ENCODE measurements at places on chromosomes 4 and X.
A peak's percentile ranks its signal among the peaks of the same experiment; 100 is the strongest.

GRCh38 chr4:15488658-15489470 lies 19.2 kb downstream of the CC2D2A start:
- no peak for DNase-seq

DNA sequence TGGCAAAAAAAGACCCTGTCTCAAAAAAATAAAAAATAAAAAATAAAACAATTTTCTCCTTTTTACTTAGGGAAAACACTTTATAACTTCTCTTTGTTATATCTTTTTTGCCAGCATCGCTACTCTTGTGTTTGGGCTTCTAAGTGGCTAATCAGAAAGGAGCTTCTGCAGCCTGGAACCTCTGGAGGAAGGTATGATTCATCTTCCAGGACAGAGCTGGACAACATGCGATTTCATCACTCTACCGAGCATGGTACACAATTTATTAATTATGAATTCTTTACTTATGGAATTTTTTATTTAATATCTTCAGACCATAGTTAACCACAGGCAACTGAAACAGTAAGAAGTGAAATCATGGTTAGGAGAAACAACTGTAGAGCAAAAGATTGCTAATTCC lies 1254.3 kb upstream of the AGA start:
- no peak for DNase-seq

GRCh38 chr4:185645403-185645802 lies 110.1 kb upstream of the PDLIM3 start:
- DNase-seq = no peak

- DNase-seq = no peak
Observed at GRCh38 chr4:3838437-3839380, 72.5 kb downstream of the ADRA2C start.

GRCh38 chrX:24081661-24082154 lies 27.0 kb downstream of the EIF2S3 start:
- DNase-seq = peak; percentile 40

GRCh38 chr4:80841587-80842281 lies 188.8 kb upstream of the BMP3 start:
- no peak for DNase-seq

- no peak for DNase-seq
Observed at GRCh38 chrX:31331928-31332327, 260.1 kb upstream of the FTHL17 start.

DNA sequence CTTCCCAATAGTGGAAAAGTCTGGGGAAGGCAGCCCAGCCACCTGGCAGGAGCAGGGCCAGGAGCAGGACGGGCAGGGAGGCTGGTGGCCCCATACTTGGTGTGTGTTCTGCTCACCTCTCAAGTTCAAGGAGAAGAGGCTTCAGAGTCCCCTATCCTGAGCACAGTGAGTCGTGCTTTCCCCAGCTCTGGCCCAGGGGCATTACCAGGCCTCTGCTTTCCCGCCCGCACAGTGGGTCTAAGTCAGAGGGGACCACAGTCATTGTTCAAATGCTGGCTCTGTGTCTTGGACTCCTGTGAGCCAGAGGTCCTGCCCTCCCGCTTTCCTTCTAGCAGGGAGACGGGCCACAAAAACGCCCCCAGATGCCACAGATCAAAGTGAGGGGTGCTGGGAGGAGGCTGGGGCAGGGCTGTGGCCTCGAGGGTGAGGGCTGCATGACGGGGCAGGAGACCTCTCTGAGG lies 27.6 kb downstream of the HTRA3 start:
- DNase-seq = no peak

- DNase-seq = no peak
Observed at GRCh38 chr4:2186133-2186864, 55.6 kb downstream of the HAUS3 start.

DNA sequence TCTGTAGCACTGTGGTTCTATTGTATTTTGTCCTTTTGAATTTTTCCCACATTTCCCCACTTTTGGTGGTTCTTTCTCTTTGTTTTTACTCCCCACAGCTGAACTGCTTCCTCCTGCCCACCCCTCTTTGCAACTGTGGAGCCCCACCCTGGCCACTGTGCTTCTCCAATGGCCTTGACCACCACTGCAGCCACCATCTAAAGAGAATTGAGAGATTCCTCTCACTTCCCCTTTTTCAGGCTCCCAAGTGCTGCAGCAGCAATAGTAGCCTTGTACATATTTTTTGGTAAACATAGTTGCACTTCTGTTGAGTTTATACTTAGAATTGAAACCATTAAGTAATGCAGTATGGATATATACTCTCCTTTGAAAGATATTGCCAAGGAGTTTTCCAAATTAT lies 51.3 kb upstream of the FRMPD3 start:
- DNase-seq = no peak

DNA sequence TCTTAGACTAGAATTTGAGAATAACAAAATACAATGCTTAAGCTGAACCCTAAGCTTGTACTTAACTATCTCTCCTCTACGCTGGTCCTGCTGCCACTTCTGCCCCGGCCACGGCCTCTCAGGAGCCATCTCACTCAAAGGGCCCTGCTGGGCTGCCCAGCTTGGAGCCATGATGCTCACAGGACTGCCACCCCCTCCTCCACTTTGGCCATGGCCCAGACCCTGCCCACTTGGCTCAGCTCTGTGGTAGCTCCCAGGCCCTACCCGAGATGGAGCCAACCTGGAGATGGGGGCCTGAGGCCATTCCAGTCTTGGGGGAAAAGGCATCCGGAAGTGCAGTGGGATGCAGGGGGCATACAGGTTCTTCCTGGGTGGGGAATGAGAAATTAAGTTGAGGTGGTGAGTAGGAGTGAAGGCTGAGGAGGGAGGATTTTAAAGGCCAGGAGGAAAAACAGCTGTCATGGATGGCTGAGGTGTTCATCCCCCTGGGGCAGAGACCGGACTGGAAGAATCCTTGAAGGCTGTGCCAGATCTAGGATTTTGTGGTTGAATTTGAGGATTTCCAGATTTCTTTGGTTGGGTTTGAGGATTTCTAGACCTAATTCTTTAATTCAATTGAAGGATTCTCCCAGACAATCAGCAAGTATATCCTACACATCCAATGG lies 824 bp downstream of the SASH3 start:
- DNase-seq = no peak

DNA sequence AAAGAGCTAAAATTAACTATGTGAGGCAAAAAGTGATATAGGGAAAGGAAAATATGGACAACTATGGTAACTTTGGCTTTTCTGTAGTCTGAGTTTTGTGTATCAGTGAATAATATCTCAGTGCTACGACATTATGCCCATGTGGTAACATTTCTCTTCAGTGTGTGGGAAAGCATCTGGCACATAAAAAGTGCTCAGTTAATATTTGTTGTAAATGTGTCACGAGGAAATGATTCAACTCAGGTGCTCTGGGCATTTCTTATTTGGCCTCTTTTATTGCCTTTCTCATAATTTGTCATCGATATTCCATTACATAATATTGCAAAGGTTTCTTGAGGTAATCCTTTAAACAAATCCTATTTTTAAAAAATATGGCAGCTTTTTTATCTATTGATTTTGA lies 17.6 kb downstream of the OFD1 start:
- DNase-seq = no peak

DNA sequence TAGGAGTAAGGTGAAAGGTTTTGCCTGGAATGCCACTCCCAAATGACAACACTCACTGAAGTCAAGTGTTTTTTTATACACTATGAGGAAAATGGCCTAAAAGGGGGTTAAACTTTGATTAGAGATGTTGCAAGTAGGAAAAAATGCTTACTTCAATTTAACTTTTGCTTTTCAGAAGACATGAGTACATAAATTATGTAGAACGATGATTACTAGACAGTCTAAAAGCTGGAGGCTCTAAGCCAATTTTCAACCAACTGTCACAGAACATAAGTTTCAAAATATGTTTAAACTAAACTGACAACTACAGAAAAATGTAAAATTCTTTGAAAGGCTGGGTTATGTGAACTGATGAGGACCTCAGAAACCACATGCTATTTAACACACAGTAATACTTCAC lies 83.4 kb downstream of the SHISA3 start:
- no peak for DNase-seq

DNA sequence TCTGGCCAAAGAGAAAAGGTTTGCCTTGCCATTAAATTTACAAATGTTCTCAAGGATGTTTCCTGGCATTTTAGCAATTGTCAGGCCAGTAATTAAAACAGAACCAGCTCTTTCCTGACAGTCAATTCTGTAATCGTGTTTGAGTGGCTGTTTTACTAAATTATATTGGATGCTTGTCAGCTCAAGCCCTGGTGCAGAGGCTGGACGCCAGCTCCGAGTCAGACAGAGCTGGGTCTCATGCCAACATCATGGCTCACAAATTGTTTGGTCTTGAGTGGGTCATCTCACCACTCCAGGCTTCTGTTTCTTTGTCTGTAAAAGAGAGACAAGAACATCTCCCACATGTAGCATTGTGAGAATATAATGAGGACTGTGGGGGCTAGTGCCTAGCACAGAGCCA lies 190.3 kb upstream of the PSAPL1 start:
- no peak for DNase-seq

DNA sequence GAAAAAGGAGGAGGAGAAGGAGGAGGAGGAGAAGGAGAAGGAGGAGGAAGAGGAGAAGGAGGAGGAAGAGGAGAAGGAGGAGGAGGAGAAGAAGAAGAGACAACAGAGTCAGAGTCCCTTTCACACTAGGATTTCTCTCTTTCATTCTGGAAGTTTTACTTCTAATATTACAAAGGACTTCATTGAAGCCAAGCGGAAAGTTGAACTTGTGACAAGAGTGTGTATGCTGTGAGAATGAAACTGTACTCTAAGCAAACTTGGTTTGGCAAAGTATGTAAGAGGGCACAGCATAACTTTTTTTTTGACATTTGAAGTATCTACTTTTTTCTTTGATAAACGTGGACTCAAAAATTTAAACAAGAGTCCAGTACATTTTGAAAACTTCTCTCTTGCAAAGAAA lies 48.0 kb downstream of the CXCL8 start:
- DNase-seq = no peak

GRCh38 chr4:59341506-59341905 lies 1858.6 kb upstream of the ADGRL3 start:
- DNase-seq = no peak

GRCh38 chrX:153981771-153982533 lies 9.4 kb downstream of the TMEM187 start:
- DNase-seq = peak; percentile 46

DNA sequence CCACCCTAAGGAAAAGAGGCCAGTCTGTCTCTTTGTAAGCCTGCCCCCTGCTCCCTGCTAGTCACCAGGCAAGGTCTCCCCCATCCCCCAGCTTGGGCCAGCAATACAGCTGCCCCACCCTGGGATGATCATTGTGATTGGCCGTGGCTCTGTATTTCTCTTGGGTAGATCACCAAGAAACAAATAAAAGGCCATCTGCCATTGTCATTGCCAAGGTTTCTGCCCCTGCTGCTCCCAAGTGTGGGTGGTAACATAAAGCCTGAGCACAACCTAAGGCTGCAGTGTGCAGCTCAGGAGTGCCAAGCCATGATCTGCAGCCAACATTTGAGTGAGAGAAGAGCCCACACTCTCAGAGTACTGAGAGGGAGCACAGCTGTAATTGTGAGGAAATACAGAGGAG lies 241.0 kb upstream of the POF1B start:
- DNase-seq = no peak

- DNase-seq = no peak
Observed at GRCh38 chr4:140085062-140085622, 68.8 kb downstream of the MAML3 start.

DNA sequence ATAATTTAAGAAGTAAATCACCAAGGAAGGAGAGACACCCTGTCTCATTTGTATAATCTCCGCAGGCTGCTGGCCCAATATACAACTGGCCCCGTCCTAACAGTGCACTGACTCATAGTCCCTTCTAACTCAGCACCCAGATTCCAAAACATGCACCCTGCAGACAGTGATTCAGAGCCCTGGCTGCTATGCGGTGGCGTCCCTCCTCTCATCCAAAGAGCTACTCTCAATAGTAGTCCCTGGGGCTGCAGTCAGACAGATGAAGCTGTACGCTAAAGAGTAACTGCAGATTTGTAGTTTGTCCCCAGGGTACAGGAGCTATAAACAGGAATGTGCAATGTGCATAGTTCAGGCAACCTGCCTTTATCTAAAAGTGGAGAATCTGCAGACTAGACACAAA lies 23.0 kb downstream of the GABRA3 start:
- DNase-seq = no peak

DNA sequence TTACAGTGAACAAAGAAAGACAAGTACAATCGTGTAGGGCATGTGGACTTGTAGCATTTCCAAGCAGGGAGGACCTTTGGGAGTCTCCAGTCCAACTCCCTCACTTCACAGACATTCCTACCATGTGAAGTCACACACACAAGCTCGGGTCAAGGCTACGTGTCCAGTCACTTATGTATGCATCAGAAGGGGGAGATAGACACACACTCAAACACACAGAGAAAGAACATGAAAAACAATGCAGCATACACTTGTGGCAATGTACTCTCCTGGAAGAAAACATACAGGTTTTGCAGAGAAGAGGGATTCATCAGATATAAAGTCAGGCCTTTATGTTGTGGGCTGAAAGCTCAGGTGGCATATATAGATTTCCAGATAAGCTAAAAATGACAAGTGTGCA lies 136.1 kb upstream of the MID1 start:
- DNase-seq = no peak

DNA sequence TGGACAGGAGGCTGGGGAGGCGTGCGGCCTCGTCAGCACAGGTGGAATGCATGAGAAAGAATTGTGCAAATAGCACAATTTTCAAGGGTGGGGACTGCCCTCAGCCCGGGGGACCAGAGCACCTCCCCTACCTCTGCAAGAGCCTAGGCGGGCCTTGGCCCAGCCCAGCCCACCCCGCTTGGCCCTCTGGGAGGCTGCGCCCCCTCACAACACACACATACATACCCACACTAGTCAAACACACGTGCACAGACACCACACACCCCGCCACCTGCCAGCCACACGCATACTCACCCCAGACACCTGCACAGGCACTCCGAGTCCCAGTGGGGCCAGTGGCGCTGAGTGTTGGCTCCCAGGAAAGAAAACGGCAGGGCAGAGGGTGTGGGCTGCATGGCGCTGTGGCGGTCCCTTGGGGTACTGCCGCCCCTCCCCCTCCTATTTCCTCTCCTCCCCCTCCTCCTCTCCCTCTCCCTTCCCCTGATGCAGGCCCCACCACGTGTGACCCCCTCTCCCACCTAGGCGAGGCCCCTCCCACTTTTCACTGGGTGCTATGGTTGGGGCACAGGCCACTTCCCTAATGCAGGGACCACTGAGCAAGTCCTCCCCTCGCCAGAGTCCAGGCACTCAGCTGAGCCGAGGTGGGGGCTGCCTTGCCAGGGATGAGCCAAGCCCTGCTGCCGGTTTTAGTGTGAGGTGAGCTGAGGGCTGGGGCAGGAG lies 84.5 kb downstream of the FAM53A start:
- no peak for DNase-seq

DNA sequence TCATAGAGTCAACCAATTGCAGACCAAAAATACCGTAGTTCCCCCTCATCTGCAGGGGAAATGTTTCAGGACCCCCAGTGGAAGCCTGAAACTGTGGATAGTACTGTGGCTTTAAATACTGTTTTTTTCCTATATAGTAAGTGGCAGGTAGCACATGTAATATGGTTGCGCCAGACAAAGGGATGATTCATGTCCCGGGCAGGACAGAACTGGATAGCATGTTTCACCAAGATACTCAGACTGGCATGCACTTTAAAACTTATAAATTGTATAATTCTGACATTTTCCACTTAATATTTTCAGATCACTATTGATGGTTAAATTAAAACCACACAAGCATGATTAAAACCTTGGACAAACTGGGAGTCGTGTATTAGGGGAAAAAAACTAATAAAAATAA lies 276.3 kb upstream of the AGA start:
- no peak for DNase-seq

- no peak for DNase-seq
Observed at GRCh38 chr4:101103381-101104142, 243.8 kb downstream of the PPP3CA start.

- DNase-seq = no peak
Observed at GRCh38 chr4:185189606-185190305, 14.0 kb downstream of the CFAP97 start.
